Activated T-helper 9 cell treated with anti-CD3 and anti-CD28 coated beads, Interleukin-2, amount 50 U/mL, for 16 hours (primary cell): ENCODE measurements at places on chromosomes 3 and 15.
A peak's percentile ranks its signal among the peaks of the same experiment; 100 is the strongest.

GRCh38 chr15:38091078-38091645 lies 156.7 kb downstream of the TMCO5A start:
- DNase-seq: no peak

DNA sequence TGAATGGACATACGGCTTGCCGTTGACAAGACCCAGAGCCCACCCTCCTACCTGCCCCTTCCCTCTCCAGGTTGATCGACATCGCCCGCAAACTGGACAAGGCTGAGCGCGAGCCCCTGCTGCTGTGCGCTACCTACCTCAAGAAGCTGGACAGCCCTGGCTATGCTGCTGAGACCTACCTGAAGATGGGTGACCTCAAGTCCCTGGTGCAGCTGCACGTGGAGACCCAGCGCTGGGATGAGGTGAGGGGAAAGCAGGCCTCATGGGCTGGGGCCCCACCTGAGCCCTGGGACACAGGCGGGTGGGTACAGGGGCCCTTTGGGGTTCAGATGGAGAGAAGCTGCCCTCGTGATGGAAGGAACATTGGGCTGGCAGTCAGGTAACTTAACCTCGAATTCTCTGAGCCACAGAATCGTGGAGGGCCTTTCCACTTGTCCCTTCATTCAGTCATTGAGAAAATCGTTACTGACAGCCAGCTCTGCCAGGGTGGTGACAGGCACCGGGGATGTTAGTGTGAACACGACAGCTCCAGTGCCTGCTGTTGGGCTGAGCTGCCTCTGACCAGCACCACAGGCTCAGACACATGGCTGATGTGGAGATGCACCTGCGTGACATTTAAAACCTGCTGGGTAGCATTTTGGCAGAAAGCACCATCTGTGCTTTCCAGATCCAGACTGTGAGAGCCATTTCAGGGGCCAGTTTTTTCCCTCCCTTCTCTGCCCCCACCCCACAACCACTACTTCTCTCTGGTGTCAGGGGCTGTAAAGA lies 25.6 kb upstream of the RHO start:
- no peak for DNase-seq

GRCh38 chr3:30615615-30616346 lies 9.4 kb downstream of the TGFBR2 start:
- no peak for DNase-seq

- DNase-seq: no peak
Measured at GRCh38 chr15:80183306-80183705, 30.5 kb downstream of the FAH start.

GRCh38 chr3:127630811-127631714 lies 2.1 kb downstream of the PODXL2 start:
- DNase-seq: no peak

- DNase-seq: no peak
Measured at GRCh38 chr3:161854232-161854771, 357.7 kb downstream of the OTOL1 start.

DNA sequence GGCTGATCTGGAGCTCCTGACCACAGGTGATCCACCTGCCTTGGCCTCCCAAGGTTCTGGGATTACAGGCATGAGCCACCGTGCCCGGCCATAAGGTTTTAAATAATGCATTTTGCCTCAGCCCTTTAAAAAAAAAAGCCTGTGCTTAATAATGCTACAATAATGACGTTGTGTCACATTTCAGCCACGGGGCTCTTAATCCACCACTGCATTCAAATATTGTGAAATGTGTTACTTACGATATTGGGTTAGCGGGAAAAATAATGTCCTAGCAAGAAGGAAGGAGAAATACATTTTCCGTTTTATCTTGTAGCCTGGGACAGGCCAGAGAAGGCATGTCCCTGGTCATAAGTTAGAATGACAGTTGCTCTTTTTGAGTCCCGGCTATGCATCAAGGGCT lies 17.6 kb downstream of the PAQR5 start:
- DNase-seq: no peak

GRCh38 chr3:87771337-87772192 lies 287.2 kb downstream of the CGGBP1 start:
- no peak for DNase-seq

DNA sequence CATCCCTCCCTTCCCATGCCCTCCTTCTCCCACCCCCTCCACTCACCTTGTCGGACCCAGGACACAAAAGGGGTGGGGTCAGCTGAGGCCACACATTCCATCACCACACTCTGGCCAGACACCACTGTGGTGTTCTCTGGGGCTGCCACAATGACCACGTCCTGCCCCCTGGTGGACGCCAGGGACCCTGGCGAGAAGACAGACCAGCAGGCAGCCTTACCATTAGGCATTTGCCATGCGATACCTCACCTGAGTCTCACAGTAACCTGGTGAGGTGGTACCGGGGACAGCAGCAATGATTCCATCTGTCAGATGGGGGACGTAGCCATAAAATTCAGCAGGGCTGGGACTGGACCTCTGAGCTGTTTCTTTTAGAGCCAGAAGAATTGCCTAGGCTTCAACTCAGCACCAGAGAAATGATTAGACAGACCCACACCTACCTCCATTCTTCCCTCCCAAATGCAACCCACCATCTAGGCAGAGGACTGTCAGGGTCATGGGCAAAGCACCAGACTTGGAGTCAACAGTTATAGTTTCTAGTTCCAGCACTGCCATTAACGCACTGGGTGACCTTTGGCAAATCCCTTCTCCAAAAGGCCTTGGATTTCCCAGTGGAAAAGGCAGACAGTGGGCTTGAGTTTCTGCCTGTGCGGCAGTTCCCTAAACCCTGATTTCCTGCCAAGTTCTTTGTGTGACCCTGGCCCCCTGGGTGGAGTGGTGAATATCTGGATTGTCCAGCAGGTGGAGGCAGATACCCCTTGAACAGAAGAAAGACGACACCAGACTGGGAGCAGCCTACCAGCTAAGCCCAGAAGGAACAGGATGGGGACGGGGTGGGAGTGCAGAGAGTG lies 21.8 kb downstream of the IGDCC4 start:
- peak; percentile 20 for DNase-seq

DNA sequence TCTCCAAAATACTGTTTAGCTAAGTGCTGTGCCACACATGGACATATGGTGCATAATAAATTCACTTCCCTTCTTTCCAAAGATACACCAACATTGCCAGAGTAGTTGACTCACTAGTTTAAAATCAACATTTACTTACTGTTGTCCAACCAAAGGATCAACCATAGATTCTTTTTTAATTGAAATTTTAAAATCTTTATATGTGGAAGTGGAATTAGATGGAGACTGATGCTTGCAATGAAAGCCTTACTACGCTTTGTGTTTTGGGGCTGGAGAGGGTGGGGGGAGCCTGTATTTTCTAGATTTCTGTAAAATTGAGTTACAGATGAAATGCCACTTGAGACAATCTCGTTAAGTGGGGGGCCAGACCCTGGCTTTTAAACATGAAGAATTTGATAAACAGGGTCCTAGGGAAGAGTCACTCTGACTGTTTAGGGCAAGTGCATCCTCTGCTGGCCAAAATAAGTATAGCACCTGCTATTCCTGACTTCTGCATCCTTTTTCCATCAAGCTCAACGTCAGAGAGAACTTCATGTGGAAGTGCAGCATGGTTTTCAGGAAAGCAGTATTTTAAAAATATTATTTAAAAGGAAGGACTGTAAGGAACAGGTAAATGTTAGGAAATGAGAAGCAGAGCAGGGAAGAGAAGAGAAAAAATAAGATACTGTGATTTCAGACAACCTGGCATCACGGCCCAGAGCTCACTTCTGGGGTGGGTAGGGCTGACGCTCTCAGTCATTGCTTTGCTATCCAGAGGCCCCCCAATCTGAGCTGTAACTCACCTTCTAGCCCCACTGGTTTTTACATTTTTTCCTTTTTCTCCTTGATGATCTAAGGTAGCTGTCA lies 76.7 kb downstream of the BOC start:
- no peak for DNase-seq

- DNase-seq: no peak
Measured at GRCh38 chr15:25439369-25439836, 579 bp upstream of the UBE3A start.

DNA sequence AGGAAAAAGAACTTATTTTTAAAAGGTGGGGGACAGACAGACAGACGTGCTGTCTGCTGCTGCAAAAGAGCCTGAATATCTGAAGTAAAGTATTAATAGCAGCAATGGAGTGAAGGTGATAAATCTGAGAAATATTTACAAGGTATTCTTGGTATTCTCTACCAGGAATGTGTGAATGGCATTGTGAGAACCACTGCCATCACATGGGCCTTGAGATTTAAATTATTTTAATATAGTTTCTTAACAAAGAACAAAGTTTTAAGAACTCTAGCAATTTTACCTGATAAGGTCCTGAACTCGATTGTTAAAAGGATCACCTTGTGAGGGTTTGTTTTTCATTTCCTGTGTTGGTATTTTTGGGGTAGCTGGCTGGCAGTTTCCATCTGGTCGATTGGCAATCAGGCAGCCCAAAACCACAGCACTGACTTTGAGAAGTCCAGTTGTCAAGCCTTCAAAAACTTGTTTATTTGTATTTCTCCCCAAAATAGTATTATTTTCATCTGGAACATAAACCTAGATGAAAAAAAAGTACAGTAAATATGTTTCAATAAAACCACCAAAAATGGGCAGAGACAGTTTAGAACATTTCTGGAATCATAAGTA lies 97.3 kb downstream of the ISL2 start:
- no peak for DNase-seq

- no peak for DNase-seq
Measured at GRCh38 chr3:32401126-32401525, 9.5 kb downstream of the CMTM7 start.

DNA sequence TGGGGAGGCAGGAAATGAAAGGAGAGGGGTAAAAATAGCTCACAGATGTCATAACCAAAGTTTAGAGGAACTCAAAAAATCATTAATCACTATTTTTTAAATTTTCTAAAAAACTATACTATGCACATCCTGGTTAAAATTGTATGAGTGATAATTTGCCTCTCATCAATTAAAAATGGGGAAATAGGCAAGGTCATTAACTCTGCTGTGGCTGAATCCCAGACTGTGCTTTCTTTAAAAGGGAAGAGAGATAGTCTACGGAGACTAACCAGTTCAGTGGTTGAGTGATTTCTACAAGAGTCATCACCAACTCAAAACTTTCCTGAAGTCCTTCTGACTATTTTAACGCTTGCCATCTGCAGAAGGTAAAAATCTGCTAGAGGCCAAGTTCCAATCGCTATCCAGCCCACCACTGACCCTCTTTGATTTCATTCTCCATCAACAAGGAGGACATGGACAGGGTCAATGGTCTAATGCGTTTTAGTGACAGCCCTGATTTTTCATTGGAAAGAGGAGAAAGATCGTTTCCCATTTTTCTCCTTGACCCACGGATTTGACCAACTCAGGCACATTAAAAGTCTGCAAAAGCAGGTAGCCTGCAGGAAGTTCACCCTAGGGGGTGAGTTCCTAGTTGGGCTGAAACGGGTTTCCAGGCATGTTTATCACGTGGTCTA lies 850 bp downstream of the SUCLG2 start:
- DNase-seq: no peak

DNA sequence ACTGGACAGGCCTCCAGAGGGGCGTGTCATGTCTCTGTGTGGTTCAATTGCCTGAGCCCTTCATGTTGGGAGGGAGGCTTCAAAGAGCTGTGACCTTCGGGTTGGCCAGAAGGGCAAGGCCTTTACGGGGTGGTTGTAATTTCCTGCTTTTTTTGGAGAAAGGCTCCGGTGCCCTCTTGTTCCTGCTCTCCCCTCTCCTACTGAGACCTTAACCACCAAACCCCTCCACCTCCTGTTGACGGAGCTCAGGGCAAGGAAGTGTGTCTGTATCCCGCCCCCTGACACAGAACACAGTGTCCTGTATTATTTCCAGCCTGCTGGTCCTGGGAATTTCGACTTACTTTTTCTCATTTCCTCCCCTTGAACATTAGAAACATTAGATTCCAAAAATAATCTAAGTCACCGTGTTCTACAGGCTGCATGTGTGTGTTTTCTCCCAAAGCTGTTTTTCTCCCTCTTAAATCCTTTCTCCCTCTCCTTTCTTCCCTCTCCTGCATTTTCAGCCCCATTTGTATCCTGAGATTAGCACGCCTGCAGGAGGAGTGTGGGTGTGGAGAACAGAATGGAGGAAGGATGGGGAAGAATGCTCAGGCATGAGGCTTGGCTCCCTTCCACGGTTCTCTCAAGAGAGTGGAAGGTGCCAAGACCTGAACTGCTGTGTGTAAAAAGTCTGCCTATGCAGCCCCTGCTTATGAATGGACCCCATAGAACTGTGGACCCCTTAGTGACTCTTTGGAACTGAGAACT lies 285.4 kb upstream of the ROPN1 start:
- no peak for DNase-seq

DNA sequence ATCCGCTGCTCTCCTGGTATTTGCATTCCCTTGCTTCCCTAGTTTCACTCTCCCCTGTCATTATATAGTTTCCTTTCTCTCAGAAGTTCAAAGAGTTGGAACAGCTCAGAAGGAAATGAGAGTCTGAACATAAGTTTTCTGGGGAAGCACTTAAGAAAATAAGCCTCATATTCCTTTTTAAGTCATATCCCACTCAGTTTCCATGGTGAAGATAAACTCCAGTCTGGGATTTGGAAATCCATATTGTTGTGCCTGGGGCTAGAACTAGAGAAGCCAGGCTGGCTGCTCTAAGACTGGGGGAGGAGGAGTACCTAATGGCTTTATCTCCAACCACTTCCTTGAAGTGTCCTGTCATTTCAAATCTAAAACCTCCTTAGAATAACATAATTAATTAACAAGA lies 134.2 kb upstream of the ALCAM start:
- DNase-seq: no peak

DNA sequence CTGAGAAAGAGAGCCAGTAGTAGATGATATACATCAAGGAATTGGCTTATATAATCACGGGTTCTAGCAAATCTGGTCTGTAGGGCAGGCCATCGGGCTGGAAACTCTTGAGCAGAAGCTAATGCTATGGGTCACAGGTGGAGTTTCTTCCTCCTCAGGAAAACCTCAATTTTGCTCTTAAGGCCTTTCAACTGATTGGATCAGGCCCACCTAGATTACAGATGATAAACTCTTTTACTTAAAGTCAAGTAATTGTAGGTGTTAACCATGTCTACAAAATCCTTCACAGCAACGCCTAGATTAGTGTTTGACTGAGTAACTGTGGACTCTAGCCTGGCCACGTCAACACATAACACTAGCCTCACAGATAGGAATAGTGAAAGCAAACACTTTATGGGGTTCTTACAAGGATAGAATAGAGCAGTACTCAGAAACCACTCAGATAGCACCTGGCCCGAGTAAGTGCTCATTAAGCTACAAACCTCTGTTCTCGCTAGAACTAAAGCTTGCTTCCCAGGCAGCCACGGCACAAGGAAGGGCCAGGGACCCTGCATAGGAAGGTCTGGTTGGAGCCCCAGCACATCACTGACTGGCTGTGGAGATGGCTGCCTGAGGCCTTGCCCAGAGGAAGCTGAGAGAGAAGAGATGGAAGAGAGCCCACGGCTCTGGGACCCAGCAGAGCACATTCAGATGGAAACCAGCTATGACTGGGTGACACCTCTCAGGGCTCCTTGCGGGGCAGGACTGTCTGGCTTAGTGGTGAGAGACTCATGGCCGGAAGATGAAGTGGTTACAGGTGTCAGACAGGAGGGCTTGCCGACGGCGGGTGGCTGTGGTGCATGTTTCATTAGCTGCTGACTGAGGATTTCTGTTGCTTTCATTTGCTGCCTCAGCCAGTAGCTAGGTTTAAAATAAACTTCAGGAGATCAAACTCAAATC lies 202.5 kb upstream of the TLE3 start:
- peak; percentile 69 for DNase-seq

DNA sequence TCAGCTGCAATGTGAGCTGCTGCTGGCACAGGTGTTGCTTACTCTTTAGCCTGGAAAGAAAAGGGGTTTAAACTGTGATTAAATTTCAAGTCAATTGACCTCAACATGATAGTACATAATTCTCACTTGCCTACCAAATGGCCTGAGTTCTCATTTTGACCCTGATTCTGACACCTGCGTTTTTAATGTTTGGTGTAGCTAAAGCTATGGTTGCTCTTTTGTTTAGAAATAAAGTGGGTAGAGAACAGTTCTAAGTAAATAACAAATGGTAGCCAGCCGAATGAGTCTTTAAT lies 100.8 kb upstream of the SOX2 start:
- no peak for DNase-seq
